Right forelimb (tissue), 1 donor: ENCODE measurements at places on chromosomes 7 and 10.

- no peak for DNase-seq
These were observed 84.0 kb upstream of the ANLN start for GRCh38 chr7:36305648-36306047.

DNA sequence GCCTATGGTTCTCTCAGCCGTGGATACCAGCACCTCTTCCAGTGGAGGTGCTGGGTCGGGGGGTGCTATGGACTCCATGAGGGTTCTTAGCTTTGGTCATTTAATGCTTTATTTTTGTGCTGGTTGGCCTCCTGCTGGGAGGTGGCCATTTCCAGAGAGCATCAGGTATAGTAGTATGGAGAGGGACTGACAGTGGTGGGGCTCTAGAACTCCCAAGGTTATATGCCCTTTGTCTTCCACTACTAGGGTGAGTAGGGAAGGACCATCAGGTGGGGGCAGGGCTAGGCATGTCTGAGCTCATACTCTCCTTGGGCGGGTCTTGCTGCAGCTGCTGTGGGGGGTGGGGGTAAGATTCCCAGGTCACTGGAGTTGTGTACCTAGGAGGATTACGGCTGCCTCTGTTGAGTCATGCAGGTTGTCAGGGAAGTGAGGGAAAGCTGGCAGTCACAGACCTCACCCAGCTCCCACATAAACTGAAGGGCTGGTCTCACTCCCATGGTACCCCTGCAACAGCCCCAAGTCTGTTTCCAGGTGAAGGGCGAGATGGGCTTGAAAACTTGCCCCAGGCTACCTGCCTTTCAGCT is 763.2 kb upstream of the LRRTM3 start:
- no peak for DNase-seq

DNA sequence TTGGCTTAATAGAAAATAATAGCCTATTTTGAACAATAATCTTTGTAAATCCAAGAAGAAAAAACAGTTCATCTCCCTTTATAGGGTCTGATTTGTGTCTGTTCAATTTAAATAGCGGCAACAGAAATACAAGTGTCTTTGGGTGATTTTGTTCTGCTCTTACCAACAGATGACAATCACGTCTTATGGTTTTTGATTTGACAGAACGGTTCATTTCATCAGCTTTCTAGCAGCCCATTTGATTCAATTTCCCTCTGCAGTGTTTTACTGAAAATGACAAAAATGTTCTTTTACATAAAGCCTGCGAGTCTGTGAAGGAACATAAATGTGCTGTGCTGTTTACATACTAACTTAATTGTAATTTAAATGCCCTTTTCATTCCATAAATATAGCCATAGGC is 180.5 kb downstream of the MGMT start:
- no peak for DNase-seq

DNA sequence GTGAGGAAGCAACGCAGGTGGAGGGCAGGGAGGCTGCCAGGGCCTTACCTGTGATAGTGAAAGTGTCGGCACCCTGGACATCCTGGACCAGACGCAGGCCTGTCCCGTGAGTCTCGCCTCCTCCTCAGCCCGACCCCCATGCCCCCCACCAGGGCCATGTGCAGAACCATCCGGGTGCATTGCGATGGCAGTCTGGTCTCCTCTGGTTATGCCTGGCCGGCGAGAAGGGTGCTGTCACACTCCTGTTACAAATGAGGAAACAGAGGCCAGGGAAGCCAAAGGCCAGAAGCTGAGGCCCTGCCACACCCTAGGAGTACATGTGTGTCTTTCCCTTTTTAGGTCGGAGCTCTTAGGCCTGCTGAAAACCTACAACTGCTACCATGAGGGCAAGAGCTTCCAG is 7.2 kb downstream of the DEPP1 start:
- no peak for DNase-seq

GRCh38 chr10:59593768-59594167 is 115.9 kb downstream of the SLC16A9 start:
- no peak for DNase-seq

DNA sequence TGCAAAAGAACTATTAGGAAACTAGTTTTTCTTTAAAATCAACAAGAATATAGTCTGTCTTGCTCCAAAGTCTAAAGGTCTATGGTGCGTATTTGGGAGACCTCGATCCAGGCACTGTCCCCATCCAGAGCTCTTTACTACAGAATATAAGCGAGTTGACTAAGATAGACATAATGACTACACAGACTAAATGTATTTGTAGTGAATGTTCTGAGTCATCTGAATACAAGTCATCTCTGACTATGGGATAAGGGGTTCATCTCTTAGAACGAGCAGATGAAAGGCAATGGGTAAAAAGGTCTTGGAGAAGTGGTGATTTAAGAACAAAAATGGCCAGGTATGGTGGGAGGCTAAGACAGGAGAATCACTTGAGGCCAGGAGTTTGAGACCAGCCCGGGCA is 136.0 kb upstream of the RSU1 start:
- DNase-seq = no peak

GRCh38 chr10:129613377-129613980 is 146.4 kb downstream of the MGMT start:
- DNase-seq = no peak
